Thoracic aorta (tissue), 2 donors: ENCODE measurements at places on chromosomes 5 and 9. TPM values are rescaled to one million over a fixed set of nuclear protein-coding genes. Genes with fewer than 3 reads are reported as not detected.

C9orf78 gene
- 47.8 TPM for total RNA-seq

CDO1 gene
- 70.7 TPM for total RNA-seq

PIP5K1B gene
- total RNA-seq = 3.9 TPM

INSL6 gene
- total RNA-seq = not detected

PRRT1B gene
- total RNA-seq = not detected
